ENCODE measurements at places on chromosomes 6 and 20.

GRCh38 chr6:10595731-10596664 lies 74.8 kb downstream of the GCNT2 start:
- no peak for DNase-seq

DNA sequence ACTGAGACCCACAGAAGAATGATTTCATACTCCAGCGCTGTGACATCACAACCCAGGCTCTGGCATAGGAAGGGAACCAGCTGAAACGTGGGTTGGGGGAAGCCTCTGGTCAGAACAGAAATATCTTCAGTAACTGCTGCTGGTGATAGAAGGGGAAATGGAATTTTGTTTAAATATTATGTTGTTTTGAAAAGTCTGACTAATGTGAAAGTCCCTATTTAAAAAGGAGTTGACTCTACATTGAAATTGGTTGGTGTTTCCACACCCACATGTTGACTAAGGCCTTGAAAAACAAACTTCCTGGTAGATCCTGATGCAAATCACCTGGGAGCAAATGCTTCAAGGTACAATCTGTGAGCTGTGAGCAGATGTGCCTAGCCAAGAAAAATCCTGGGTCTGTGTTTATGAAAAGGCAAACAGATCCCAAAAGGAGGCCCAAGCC lies 24.5 kb upstream of the TCP11 start:
- no peak for DNase-seq

DNA sequence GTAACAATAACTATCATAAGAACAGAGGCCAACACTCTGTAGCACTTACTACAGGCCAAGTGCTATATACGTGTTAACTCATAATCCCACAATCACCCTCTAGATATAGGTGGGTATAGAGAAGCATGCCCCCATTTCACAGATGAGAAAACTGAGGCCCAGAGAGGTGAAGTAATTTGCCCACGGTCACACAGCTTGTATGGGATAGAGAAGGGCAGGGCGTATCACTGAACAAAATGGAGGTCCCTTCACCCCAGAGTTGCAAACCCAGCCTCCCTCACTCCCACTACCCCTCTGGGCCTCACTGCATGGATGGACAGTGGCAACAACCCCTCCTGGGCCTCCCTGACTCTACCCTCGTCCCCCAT lies 31.8 kb upstream of the PTGIS start:
- DNase-seq: no peak

DNA sequence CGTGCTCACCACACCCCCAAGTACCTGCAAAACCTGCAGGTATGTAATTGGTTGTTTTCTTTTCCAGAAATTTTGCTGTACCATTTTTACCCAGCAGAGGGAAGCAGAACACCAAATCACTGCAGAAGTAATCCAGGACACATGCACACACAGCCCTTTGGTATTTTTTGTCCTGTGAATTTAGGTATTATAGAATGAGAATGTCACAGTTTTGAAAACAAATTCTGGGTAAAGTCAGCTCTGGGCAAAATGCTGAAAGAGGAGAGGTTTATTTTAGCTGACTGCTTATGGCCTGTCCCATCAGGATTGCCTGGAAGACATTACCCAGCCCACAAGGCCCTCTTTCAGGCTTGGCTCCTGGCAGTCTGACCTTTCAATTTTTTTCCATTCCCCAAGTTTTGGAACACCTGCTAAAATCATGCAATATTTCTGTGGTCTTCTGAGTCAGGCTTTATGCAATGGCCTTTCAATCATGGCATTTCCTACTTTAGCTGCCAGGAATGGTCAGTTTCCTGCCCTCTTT lies 3.5 kb upstream of the EFHC1 start:
- peak; percentile 60 for DNase-seq

GRCh38 chr6:1971612-1972011 lies 273.8 kb downstream of the GMDS start:
- no peak for DNase-seq

DNA sequence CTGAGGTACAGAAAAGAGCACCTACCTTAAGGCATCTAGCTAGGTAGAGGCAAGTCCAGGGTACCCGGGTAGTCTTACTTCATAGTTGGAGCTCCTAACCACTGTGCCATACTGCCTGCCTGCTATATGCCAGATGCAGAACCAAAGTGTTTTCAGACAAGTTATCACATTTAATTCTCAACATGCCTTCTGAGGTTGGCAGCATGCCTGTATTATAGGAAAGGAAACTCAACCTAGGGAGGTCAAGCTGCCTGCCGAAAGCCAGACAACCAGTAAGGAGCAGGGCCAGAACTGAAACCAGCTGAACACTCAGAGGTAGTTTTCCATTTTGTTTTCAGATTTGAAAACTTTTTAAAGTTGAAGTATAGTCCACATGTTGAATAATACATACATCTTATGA lies 5.4 kb downstream of the CTNNBL1 start:
- no peak for DNase-seq

GRCh38 chr6:166456395-166457156 lies 73.8 kb upstream of the MPC1 start:
- DNase-seq: no peak

DNA sequence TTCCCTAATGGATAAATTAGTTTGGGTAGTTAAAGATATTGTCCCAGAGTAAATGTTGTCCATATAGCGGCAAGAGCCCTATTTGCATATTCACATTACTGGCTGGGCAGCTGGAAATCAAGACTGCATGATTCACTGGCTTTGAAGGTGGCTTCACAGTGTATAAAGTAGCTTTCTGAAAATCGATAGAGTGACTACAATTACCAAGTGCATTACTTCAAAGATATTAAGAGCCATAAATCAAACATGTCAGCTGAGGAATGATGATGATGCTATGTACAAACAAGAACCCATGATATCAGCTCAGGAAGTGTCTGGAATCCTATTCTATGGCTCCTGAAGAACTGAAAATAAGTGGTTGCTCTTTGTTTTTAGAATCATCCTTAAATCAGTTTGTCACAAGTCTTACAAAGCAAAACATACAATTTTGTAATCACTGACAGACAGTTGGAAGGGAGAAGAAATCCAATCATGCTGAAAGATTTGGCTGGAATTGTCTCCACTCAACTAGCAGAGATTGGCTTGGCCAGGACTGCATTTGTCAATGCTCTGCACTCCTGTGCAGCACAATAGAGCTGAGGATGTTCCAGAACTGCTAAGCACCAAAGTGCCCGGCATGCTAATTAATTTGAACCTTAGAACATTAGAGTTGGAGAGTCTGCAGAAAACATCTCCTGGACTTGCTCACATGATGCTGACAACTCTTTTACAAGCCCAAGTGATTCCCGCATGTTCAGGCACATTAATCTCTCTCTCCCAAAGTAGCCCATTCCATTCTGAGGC lies 77.9 kb upstream of the B3GAT2 start:
- no peak for DNase-seq

DNA sequence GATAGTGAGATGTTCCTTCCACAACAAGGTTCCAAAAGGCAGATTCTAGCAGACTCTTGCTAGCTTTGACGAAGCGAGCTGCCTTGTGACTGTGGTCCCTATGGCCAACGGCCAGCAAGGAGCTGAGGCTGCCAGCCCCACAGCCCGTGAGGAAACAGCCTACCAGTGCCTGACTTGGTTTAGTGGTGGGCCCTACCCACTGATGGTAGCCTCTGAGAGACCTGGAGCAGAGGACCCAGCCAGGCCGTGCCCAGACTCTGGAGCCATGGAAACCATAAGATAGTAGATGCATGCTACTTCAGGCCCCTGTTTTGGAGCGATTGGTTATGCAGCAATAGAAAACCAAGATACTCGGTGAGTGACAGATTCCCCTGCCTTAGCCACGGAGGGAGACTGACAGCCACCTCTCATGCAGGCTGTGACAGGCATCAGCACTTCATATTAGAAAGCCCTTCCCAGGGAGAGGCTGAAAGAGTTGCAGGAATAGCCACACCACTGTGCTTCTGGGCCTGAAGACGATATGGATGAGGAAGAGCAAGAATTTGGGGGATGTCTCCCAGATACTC lies 19.2 kb downstream of the PSMG4 start:
- no peak for DNase-seq

DNA sequence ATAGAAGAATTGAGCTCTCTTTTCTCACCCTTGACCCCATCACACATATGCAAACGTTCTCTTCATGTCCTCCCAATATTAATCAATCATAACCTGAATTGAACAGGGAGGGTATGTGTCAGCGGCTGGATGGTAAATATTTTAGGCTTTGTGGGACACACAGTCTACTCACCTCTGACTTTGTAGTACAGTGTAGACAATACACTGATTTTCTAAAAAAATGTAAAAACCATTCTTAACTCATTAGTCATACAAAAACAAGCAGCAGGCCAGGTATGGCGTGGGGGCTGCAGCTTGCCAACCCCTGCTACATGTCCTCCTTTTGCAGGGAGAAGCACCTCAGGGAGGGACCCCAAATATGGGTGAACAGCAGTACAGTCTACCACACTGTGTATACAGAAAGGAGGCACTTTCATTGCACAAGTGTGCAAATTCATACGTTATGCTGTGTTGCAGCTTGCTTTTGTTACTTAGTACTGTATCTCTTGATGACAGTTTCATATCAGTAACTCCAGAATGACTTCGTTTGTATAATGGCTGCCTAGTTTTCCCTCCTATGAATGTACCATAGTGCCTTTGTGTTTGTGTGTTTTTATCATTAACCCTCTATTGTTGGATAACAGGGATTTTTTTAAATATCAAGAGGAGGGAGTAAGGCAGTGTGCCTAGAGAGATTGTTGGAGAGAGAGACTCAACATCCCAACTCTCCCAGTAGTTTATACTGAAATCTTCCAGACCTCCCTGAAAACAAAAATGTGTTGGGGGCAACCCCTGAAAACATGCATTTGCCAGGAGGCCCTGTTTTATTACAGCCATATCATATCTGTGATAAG lies 214.3 kb downstream of the ZMYND8 start:
- DNase-seq: no peak

DNA sequence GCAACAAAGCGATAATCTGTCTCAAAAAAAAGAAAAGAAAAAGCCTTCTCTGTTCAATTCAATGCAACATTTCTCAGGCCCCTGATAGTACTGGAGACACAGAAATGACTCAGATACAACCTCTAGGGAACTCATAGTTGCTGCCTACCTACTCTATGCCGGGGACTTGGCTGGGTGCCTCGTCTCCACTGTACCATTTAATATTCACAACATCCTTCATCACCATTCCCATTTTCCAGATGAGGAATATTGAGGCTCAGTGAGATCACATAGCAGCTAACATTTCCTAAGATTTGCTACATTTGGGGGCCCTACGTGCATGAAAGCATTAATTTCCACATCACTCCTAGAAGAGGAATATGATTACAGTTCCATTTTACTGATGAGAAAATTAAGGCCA lies 7.5 kb downstream of the NOL4L start:
- DNase-seq: no peak

DNA sequence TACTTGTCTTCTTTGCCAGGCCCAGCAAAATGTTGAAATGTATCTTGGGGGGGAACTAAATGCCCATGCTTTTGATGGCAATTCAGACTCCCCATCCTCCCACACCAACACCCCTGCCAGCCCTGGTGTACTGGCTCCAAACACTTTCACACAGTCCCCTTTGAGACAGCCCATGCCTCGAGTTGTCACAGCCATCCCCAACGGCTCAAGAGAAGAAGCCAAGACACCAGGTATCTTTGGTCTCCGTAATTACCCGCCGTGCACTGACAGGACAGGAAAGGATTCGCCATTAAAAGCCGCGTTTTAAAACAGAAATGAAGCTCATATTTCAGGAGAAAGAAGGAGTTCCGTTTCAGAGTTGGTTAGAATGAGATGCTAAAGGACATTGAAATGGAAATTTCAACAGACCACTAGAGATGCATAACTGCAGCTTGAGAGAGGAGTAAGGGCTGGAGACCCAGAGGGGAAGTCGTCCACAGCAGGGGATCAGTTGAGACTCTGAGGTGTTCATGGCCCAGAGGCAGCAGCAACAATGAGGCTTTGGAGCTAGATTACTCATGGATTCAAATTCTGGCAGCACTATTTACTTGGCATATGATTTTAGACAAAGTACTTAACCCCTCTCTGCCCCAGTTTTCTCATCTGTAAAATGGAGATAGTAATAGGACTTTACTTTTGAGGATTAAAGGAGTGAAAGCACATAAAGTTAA lies 63.5 kb upstream of the ADGRF1 start:
- no peak for DNase-seq

DNA sequence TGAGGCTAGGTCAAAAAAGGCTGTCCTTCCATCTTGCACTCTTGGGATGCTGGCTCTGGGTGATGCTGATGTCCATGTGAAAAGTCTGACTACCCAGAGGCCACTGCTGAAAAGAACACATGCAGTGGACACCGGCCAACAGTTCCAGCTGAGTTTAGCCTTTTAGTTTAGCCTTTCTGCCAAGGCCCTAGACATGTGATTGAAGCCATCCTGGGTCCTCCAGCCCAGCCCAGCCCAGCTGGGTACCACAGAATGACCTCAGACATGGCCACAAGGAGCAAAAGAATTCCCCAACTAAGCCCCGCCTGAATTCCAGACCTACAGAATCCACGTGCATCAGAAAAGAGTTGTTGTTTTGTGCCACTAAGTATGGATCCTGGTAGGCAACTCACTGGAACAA lies 17.4 kb downstream of the PIGT start:
- no peak for DNase-seq

- DNase-seq: no peak
Measured at GRCh38 chr6:135939208-135939591, 87.7 kb downstream of the PDE7B start.

DNA sequence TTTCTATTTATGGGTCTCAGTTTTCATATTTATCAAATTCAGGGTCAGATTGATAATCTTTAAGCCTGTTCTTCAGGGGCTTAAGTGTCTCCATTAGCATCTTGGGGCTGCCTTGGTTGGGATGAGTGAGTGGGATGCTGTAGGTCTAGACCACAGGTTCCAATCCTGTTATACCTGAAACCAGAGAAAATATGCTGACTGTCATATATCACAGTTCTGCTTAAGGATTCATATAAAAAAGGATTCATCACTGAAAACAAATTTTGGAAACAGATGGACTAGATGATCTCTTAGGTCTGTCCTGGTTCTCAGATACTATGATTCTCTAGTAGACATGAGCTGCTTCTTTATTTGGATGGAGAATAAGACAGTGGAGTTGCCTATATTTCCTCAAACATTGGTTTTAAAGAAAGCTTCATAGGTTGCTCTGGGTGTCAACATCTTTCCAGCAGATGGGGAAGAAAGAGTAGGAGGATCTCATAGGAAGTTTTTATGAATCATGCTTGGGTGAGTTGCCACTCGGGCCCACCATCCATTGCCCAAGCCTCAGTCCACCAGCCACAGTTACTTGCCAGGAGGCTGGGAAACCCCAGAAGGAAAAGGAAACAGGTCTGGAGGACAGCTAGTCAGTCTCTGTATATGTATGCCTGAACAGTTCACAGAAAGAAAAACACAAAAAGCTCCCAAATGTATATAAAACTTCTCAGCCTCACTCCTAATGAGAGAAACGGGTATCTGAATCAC lies 42.9 kb upstream of the MAP7 start:
- no peak for DNase-seq

GRCh38 chr20:2152317-2152716 lies 50.7 kb downstream of the STK35 start:
- DNase-seq: no peak

GRCh38 chr20:44702776-44703175 lies 12.4 kb upstream of the CCN5 start:
- no peak for DNase-seq
